ENCODE measurements at places on chromosomes 16 and 17.

DNA sequence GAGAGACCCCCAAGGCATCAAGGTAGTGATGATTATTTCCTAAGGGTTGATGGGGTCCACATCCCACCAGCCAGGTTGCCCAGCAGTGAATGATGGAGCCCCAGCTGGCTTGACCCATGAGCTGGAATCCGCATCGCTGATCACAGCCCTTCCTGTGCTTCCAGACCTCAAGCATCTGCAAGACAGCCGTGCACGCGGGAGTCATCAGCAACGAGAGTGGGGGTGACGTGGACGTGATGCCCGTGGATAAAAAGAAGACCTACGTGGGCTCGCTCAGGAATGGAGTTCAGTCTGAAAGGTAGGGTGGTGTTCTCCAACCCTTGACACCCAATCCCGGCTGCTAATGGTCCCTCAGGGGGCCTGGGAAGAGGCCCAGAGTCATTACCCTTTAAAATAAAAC is 69.3 kb downstream of the CRISPLD2 start:
- no peak for DNase-seq

- DNase-seq, result no peak
Observed at GRCh38 chr16:11009027-11009755, 64.8 kb downstream of the CLEC16A start.

DNA sequence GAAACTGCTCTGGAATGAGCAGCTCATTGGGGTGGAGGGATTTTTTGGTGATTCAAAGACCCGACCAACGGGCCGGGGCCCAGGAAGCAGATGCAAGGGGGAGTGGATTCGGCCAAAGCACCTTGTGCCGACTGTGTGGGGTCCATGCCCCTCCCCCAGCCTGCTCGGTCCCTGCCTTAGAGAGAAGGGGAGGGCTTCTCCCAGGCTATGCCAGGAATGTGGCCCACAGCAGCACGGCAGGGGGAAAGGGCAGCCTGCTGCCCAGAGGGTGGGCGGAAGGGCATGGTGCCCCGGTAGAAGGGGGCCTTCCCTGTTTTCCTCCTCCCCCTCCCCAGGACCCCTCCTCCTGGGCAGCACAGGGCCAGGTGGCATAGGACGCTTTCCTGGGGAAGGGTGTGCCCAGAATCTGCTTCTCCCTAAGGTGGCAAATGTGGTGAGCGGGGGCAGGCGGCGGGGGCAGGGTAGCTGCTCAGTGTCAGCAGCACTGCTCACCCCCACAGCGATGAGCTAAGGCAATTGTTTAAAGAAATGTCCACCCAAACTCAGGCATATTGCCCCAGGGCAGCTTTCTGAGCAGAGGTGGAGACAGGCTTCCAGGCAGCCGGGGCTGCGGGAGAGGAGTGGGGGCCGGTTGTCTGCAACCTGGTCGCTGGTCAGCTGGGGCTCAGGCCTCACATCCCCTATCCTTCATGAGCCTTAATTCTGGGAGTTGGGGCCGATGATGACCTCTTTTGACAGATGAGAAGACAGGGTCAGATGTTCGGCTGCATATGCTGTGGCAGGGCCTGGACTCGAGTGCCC is 33.9 kb upstream of the MLKL start:
- DNase-seq, result no peak

DNA sequence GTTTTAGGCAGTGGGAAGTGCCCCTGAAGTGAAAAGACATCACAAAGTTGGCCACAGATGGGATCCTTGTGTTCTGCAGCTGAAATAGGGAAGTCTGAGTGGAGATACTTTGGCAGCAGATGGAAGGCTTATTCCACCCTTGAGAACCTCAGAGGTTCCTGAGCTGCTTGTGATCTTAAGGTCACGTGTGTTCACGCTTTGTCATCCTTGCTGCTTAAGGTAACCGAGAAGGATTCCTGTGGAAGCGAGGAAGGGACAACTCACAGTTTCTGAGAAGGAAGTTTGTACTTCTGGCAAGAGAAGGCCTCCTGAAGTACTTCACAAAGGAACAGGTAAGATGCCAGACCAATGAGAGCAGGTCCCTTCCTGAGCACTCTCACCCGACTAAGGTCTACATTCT is 12.2 kb downstream of the ADAP2 start:
- DNase-seq, result no peak

DNA sequence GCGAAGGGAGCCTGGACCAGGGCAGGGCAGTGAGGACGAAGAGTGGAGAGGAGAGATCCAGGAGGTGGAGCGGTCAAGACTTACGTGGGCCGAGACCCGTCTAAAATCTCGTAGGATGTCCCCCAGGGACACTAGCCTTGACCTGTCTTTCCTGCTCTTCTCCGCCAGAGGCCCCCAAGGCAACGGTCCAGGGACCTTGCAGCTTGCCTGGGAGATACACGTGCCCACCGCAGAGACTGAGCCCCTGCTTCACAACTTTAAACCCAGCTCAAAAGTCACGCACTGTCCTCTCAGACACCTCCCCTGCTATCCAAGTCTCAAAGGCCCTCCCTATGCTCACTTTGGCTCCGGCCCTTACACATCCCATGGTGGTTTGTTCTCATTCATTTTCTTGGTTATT is 9.4 kb downstream of the TIGD7 start:
- no peak for DNase-seq

GRCh38 chr17:43676471-43676870 is 14.7 kb upstream of the MEOX1 start:
- no peak for DNase-seq

- DNase-seq, result peak; percentile 51
Observed at GRCh38 chr17:50361561-50362480, 11.2 kb downstream of the MRPL27 start.

- DNase-seq, result no peak
Observed at GRCh38 chr17:19305256-19305655, 57.3 kb downstream of the B9D1 start.

GRCh38 chr16:24845726-24846547 is at the start of gene SLC5A11:
Gene SLC5A11 (plus strand): TSS chr16:24845963. CDS start chr16:24858644, 12,681 bp downstream.
- DNase-seq, result no peak

GRCh38 chr16:2686912-2687507 is 4.7 kb downstream of the KCTD5 start:
- no peak for DNase-seq

GRCh38 chr16:12583237-12583897 is 220.3 kb downstream of the CPPED1 start:
- DNase-seq, result no peak

- no peak for DNase-seq
Observed at GRCh38 chr17:38815576-38816193, 9.4 kb downstream of the CWC25 start.

- no peak for DNase-seq
Observed at GRCh38 chr16:68642436-68643101, 2.5 kb upstream of the CDH3 start.

DNA sequence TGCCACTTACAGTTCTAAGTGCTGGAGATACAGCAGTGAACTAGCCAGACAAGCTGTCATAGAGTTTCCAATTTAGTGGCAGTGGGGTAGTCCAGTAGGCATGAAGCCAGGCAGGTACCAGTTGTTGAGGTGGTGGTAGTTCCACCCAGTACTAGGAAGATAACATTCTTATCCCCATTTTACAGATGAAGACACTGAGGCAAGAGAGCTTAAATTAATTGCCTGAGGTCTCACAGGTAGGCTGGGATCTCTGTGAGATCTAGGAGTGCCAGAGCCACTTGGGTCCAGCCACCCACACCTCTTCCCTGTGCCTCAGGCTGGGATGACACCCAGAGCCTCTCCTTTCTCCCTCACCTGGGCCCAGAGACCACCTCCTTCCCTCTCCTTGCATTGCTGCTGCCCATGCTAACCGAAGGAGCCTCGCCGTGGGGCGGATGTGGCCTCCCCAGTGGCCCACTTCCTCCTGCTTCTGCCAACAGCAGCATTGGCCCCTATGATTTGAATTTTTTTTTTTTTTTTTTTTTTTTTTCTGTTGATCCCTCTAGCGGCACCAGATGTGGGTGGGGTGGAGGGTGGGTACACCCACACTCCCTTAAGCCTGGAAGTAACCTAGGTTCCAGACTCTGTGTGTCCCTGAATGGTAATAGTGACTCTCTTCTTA is 114.0 kb downstream of the PRKCB start:
- peak; percentile 32 for DNase-seq

DNA sequence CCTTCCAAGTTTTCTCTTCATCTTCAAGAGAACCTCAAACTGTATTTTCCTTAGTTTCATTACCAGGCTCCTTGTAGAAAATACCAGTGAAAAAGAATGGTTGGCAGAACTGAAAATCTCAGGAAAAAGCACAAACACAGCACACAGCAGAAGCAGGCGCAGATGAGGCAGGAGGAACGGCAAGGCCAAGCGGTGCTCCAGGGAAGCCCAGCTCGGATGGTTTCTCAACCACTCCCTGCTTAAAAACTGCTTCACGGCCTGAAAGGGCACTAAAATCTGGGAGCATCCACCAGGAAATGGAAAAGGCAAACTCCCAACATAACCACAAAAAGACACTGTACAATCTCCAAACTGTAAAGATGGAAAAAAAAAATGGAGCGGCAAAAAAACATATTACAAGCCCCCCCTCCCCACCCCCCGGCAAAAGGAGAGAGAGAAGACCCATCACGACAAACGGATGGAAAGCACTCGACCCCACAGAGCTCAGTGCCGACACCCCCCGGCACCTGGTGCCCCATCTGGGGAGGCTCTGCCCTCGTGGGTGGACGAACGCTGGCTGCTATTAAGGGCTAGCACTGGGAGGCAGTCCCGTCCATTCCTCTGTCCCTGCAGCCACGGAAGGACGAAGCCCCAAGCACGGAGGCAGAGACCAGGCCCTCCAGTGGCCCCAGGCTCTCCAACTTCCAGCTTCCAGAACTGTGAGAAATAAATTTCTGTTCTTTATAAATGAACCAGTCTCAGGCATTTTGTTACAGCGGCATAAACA is 127.5 kb downstream of the ZNF778 start:
- DNase-seq, result no peak

GRCh38 chr16:674968-675883 is at the start of gene RHBDL1:
Gene RHBDL1 (plus strand): TSS chr16:675671. CDS start chr16:675791, 120 bp downstream.
- no peak for DNase-seq

GRCh38 chr16:85738923-85739715 is 11.8 kb downstream of the C16orf74 start:
- no peak for DNase-seq

DNA sequence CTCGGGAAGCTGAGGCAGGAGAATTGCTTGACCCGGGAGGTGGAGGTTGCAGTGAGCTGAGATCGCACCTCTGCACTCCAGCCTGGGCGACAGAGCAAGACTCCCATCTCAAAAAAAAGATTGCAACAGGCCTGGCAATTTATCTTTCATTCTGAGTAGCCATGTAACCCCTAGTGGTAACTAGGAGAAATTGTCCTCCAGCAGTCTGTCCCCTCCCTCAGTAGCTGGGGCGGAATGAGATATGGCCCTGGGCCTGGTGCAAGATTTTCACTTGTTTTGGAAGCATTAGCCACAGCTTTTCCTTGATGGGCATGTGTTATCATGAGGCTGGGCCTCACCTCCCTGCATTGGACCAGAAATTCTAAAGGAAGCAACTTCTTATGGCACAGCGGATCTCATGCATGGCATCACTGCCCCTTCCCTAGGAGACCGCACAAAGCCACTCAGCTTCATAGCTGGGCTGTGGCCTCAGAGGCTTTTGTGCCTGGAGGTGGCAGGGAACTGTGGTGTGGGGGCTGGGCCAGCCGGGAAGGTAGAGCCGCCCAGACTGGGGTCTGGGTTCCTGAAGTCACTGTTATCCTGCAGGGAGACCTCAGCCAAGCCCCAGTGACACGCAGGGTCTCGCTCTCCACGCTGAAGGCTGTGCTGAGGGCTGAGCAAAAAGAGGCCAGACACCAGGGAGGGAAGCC is 13.4 kb downstream of the NATD1 start:
- DNase-seq, result no peak

DNA sequence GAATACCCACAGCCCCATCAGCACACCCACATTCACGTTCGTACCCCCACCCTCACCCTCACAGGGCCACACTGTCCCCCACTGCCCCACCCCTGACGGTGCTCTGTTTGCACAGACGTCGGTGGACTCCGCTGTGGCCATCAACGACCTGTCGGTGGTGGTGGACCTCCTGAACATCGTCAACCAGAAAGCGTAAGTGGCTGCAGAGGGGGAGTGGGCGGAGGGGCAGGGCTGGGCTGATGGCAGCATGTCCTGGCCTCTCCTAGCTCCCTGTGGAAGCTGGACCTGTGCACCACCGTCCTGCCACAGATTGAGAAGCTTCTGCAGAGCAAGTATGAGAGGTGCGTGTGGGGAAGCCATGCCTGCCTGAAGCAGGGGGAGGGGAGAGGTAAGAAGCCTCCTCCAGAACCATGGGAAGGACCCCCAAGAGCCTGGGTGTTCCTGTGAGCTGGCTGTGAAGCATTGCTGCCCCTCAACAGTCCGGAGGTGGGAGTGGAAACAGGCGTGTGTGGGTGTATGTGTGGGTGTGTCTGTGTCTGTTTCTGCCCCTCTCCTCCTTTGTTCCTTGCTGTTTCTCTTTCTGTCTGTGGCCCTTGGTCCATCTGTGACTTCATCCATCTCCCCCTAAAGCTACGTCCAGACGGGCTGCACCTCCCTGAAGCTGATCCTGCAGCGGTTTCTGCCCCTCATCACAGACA is 20.3 kb downstream of the KATNB1 start:
- DNase-seq, result no peak
